Stimulated activated CD4-positive, alpha-beta T cell treated with anti-CD3 and anti-CD28 coated beads, Interleukin-15, amount 100 ng/mL, for 48 hours (primary cell): ENCODE measurements at places on chromosomes 12 and 14.

DNA sequence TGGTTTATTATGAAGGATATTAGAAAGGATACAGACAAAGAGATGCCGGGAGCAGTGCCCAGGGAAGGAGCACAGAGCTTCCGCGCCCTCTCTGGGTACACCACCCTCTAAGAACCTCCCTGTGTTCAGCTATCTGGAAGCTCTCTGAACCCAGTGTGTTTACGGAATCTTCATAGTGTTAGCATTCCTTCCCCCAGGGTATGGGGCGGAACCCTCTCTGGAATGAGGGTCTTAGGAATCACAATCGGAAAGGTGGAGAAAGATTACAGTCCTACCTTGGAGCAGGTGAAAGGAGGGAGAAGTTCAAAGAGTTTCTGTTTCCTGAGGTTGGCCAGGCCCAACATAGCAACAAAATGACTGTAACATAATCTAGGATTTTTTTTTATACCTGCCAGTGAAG is 6.8 kb upstream of the NUDT4 start:
- DNase-seq, result no peak

DNA sequence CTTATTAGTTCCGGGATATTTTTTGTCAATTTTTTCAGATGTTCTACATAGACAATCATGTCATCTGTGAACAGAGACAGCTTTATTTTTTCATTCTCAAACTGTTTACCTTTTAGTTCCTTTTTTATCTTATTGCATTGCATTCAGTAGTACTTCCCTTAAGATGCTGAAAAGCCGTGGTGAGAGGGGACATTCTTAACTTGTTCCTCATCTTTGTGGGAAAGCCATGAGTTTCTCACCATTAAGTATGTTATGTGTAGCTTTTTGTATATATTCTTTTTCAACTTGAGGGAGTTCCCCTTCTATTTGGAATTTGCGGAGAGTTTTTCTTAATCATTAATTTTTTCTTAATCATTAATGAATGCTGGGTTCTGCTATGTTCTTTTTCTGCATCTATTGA is 1727.1 kb upstream of the SEL1L start:
- no peak for DNase-seq

- DNase-seq, result no peak
Observed at GRCh38 chr14:64217308-64217707, 76.9 kb downstream of the ESR2 start.

DNA sequence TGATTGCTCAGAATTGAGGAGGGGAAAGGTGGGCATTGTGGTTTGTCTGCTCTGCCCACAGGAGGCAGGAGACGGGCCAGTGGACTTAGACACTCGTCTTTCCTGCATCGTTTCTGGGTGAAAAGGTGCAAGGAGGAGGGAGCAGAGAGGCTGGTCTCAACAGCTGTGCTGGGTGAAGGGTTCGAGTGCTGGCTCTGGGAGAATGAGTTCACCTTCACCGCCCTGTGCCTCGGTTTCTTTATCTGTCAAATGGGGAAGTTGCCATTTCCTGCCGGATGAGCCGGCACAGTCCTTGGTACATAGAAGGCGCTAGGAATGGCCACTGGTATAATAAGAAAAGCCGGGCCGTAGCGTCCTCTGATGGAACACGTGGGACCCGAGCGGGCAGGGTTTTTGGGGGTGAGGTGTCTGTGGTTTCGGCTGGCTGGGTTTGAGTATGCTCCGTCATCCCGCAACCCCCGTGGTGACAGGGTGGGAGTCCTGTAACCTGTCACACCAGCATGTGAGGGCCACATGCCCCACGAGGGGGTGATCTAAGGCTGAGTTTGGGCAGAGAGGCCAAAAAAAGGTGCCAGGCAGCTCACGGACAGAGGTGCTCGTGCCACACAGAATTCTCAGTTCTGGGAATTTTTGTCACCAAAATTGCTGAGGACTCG is 7.3 kb downstream of the BCL7A start:
- DNase-seq, result no peak

DNA sequence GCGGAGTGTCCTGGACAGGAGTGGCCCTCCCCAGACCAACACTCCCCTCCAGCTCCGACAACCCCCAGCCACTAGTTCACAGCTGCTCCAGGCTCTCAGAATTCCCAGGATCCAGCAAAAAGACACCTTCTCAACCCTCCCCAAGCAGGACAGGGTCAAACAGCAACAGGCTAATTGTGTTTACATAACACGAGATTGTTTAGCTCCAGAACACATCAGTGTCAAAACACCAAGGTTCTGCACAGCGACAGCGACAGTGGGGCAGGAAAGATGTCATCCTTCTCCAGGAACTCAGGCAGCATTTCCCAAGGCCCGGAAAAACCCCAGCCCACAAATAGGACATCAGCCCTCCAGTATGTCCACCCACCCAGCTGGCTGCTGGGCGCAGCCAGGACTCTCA is 16.5 kb downstream of the ITPK1 start:
- DNase-seq, result no peak

DNA sequence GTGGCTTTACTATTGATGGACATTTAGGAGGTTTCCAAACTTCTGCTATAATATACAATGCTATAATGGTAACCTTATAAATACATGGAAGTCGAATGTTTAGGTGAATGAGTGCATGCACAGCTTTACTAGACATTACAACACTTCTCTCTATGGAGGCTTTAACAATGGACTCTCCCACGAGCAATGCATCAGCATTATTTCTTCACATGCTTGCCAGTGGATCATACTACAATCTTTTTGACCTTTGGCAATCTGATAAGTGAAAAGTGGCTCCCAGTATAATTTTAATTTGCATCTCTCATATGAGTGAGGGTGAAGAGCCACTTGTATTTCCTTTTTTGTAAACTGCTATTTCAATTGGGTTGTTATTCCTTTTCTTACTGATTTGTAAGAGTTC is 18.2 kb downstream of the RDH12 start:
- DNase-seq, result no peak

GRCh38 chr14:77103951-77104350 is 5.9 kb downstream of the CIPC start:
- no peak for DNase-seq

DNA sequence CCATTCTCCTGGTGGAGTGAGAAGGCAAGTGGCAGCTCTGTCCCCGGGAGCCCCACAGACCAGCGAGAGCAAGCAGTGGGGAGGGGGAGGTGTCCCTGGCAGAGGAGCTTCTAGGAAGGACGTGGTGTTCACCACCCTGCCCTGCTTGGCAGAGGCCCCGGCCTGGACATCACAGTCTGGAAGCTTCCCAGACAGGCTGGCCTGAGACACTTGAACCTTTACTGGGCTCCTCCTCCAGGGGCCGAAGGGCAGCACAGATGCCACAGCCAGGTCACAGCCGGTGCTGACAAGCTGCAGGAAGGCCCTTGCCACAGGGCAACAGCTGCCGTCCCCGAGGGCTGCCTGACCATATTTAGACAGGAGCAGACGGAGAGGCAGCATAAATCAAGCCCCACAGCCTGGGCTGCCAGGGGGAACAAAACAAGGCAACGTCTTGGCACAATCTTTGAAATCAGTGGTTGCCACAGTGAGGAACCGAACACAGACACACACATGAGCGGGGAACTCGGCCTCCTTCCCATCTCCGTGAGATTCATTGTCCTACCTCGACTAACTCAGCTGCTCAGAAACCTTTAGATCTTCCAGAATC is 28.5 kb downstream of the PRIMA1 start:
- DNase-seq, result no peak

DNA sequence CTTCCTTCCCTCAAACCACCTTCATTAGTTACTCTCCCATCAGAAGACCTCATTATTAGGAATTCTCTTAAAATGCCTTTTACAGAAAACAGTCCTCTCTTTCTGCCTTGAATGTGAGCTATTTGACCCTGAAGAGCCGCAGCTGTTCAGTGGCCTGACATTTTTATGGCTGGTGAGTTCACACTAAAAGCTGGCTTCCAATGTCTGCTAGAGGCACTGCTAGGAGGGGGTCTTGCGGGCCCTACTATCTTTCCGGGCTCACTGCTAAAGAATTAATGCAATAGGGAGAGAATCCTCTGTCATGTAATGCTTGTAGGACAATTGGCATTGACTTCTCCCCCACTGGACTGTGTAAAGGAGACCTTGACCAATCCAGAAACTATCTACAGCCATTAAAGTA is 87.7 kb downstream of the GPR135 start:
- DNase-seq, result no peak
